C1 segment of cervical spinal cord (tissue), 14 donors: ENCODE measurements at places on chromosomes 3 and 15.

DNA sequence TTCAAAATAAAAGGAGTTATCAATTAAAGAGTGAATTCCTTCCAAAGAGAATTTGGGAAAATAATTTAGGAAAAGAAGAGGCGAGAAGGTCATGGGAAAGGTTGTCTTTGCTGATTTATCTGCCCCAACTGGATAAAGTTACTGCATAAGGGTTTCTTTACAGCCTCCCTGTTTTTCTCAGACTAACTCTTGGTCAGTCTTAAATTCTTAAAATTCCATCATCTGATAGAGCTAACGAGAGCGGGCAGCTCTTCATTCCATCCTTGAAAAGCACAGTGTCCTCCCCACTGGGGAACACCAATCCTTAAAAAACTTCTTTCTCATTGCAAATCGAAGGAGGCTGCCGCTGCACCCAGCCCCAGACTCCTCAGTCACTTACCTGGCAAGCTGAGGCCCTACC lies 107.2 kb downstream of the PGPEP1L start:
- no peak for DNase-seq

DNA sequence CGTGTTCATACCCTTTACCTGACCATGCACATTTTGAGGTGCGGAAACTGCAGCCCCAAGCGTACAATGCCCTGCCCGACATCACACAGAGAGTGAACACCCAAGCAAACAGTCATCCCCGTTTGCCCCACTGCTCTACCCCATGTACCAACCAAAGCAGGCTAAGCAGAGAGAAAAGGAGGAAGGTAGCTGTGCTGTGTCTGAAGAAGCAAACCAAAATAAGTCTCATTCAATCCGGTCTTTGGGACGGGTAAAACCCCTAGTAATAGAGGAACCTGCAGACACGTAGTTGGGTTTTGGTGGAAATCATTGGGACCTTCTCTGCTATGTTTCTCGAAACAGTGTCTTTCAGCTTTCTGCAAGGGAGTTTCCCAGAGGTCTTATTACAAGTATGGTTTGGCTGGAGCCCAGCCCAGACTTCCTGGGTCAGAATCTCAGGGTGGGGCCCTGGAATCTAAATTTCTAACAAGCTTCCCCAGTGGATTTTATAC lies 164.6 kb upstream of the HES1 start:
- no peak for DNase-seq

GRCh38 chr3:131036200-131036816 lies 9.6 kb downstream of the NEK11 start:
- DNase-seq, result no peak

DNA sequence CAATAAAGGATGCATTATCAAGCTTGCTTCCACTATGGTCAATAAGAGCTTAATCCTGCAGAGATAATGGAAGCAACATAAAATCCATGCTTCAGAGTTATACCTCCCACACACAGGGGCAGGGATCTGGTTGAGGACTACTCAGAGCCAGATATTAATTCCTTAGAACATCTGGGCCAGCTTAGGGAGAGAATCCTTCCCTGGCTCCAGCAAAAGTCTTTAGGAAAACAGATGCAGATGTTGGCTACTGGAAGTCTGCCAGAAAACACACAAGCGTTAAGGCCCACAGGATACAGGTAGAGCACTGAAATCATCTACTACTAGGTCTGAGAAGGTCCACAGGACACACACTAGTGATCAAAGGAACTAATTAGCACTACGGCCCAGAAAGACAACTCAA lies 25.2 kb downstream of the TMEM202 start:
- DNase-seq, result no peak

- DNase-seq, result no peak
Observed at GRCh38 chr15:35547775-35548364, 1.9 kb upstream of the DPH6 start.

GRCh38 chr3:126554560-126555525 lies 3.9 kb downstream of the C3orf22 start:
- DNase-seq, result no peak

GRCh38 chr3:139043554-139044365 lies 932 bp downstream of the PRR23C start:
- no peak for DNase-seq

- DNase-seq, result no peak
Observed at GRCh38 chr3:188417766-188418165, 263.8 kb downstream of the LPP start.

GRCh38 chr15:56934269-56934668 lies 15.8 kb downstream of the TCF12 start:
- no peak for DNase-seq

DNA sequence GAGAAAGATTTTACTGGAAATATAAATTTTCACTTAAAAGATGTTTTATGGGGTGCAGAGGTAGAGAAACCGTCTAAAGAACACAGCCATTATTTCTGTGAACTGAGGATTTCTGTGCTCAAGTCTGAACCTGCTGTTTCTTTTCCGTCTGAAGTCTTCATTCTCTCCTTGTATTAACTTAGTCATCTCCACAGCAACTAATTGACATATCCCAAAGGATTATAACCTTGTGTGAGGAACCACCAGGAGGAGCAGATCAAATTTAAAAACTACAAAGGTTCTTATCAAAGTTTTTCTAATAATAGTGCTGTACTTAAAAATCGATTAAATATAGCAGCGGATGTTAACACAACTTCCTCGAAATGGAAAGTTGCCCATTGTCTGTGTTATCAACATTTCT lies 31.1 kb upstream of the ICE2 start:
- no peak for DNase-seq

GRCh38 chr3:19911452-19911851 lies 22.6 kb downstream of the EFHB start:
- DNase-seq, result no peak

DNA sequence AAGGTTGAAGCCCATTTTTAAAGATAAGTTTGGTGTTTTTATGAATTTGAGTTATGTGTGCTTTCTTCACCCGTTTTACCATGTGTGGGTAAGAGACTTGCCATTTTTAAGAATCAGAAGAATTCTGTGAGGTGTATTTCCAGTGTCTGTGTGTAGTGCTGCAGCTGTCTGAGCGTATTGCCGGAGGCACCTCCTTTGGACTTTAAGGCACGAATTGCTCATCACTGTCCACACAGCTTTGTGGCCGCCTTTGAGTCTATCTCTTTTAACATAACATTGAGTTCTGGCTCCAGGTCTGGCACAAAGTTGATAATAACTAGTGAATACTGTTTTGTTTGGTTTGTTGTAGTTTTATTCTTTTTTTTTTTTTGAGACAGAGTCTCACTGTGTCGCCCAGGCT lies 25.8 kb downstream of the SCG5 start:
- DNase-seq, result no peak

DNA sequence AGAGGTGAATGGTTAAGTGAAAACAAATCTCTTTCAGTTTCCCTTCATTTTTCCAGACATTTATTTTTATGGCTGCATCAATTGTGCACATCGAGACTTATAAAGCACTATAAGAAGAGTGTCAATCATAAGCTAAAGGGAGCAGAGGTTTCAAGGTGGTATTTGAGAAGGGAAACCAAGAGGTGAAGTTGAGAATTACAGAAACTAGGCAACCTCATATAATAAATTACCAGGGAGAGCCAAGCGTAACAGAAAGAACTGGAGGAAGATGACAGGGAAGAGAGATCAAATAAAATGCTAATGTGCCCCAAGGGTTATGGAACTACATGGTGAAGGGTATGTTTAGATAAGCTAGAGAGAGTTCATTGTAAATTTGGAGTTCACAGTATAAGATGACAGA lies 6.3 kb upstream of the CCDC54 start:
- DNase-seq, result no peak

- DNase-seq, result no peak
Observed at GRCh38 chr3:26920646-26921478, 298.3 kb downstream of the LRRC3B start.

DNA sequence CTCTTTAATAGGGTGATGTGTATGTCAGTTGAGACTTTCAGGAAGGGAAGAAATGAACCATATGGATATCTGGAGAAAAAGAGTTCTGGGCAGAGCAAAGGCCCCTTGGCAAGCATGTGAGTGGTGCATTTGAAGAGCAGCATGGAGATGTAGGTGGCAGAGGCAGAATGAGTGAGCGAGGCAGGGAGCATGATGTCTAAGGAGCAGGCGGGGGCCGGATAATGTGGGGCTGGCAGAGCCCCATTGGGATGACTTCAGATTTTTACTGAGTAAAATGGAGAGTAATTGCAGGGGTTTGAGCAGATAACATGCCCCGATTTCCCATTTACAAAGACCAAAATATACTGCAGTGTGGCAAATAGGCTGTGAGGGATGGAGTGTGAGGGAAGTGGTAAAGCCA lies 52.9 kb upstream of the PLCL2 start:
- no peak for DNase-seq

DNA sequence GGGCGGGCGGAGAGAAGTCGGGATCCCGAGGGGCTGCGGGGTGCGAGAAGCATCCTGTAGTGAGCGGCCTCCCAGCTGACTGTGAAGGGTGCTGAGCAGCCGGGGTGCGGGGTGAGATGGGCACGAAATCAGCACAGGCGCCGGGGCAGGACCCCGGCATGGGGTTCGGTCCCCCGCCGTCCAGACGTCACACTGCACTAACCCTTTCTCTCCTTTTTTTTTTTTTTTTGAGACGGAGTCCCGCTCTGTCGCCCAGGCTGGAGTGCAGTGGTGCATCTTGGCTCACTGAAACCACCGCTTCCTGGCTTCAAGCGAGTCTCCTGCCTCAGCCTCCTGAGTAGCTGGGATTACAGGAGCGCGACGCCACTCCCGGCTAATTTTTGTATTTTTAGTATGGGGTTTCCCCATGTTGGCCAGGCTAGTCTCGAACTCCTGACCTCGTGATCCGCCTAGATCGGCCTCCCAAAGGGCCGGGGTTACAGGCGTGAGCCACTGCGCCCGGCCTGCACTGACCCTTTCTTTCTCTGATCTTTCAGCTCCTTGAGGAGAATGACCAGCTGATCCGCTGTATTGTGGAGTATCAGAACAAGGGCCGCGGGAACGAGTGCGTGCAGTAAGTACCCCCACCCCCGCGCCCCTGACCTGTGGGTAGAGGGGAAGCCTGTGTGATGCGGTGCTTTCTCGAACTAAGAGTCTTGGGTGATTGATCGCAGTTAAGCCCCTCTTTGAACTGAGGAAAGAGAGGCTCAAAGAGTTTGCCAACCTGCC lies 513 bp downstream of the SS18L2 start:
- no peak for DNase-seq

DNA sequence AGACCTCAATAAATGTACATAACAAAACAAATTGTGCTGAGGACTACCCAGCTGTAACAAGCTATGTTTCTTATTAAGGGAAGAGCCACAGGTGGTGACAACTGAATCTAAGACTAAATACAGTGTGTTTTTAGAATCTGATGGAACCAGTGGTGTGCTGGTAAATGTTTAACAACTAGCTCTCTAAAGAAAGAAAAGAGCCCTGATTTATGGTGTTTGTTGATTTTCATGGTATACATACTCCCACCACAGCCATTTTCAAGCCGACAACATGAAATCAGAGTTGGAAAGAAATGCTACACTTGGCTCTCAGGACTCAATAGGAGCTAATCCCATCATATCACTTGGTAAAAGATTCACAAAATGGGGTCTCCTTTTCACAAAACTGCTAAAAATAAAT lies 89.8 kb upstream of the FNDC3B start:
- no peak for DNase-seq

- no peak for DNase-seq
Observed at GRCh38 chr15:60651734-60652141, 172.8 kb upstream of the ICE2 start.

DNA sequence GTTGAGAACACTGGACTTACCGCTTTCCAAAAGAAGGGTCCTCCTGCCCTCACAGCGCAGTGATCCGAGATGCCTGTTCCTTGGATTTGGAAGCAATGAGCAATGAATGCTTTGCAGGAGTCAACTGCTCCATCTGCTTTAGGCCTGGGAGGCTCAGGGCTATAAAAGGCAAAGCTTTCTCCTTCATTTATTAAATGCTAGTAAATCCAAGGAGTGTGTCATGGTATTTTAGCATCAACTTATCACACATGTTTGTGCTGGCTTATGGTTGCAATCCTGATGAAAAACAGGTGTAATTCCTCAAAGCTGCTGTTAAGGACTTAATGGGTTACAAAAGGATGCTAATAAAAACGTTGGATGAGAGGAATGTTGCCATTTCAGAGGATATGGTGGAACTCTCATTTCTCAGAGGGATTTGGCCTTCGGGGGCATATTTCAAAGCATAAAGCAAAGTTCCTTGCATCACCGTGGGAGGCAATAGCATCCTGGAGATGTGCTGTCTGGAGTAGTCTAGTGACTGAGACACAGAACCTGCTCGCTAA lies 158.5 kb upstream of the TPM1 start:
- no peak for DNase-seq

- DNase-seq, result no peak
Observed at GRCh38 chr3:17398959-17399551, 343.4 kb downstream of the TBC1D5 start.

GRCh38 chr3:60651799-60652198 lies 599.5 kb downstream of the FHIT start:
- DNase-seq, result no peak

DNA sequence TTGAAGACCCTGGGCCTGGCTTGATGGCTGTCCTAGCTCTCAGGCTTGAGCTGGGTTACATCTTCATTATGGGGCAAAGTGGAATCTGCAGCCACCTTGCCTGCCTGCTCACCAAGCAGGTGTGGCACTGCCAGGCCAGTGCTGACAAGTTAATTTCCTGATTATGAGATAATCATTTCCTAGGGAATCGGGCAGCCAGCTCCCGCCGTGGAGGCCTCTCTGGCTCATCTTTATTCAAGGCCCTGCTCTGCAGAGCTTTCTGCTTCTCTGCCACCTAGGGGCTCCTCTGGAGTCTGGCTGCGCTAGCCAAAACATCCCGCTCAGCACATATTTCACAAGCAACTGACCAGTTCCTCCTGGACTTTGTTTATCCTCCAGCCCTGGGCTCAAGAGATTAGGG lies 9.9 kb downstream of the LOXL1 start:
- DNase-seq, result peak; percentile 6

DNA sequence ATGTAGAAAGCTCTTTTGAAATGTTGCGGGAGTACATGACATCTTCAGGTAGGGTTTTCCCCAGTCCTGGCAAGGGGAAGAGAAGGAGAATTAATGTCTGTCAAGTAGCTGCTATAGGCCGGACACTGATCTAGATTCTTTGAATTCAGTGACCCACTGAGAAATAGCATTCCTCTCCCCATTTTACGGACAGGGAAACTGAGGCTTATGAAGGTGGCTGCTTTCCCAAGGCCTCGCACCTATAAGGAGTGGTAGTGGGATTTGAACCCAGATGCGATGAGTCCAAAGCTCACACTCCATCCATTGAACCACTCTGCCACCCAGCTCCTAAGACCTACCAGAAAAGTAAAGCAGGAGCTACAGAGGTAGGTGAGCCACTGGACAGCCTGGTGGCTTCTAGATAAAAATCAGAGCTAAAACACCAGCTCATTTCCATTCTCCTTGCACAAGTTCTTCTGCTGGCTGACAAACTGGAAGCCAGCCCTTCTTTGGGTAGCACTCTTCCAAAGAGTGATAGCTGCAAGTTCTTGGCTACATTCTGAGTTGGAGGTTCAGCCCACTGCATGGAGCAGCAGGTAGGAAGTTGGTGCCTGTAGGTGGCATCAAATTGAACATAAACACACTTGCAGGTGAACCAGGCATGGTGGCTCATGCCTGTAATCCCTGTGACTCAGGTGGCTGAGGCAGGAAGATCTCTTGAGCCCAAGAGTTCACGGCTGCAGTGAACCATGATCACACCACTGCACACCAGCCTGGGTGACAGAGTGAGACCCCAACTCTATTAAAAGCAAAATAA lies 22.0 kb downstream of the ZNF710 start:
- DNase-seq, result no peak
